ENCODE measurements at places on chromosomes 13 and 19. TPM values are rescaled to one million over a fixed set of nuclear protein-coding genes. Genes with fewer than 3 reads are reported as not detected.

DNA sequence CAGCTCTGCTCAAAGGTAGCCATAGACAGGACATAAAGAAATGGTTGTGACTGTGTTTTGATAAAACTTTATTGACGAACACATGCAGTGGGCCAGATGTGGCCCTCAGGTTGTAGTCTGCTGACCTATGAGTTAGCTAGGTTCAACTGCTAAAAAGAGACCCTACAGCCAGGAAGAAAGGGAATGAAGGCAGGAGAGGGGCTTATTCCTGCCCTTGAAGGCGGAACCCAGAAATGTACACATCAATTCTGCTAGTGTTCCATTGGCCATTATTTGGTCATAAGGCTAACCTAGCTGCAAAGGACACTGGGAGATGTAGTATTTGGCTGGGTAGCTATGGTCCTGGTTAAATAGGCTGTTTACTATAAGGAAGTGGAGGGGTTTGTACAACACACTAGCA lies 18.0 kb downstream of the APBA3 start:
- DNase-seq = no peak
- H3K4me3 ChIP-seq = no peak overlapping the region
- no peaks in the 10 kb centered on the region for H3K27me3 ChIP-seq
- H3K27ac ChIP-seq = no peak overlapping the region
- no peaks in the 10 kb centered on the region for H3K36me3 ChIP-seq
- H3K4me1 ChIP-seq = no peaks in the 10 kb centered on the region

DNA sequence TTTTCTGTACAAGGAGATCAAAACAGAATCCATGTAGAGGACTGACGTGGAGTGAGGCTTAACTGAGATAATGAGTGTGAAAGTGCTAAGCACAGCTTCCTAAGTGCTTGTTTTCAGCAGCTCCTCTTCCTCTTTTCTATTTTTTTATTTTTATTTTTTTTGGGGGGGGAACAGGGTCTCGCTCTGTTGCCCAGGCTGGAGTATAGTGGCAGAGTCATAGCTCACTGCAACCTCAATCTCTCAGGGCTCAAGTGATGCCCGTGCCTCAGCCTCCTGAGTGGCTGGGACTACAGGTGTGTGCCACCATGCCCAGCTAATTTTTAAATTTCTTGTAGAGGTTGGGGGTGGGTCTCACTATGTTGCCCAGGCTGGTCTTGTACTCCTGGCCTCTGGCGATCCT lies 5.6 kb upstream of the FOSB start:
- peaks cover 23% of the 10 kb centered on the region for H3K4me1 ChIP-seq
- no peak overlapping the region for H3K4me3 ChIP-seq
- H3K27ac ChIP-seq = no peak overlapping the region
- H3K36me3 ChIP-seq = no peaks in the 10 kb centered on the region
- no peaks in the 10 kb centered on the region for H3K27me3 ChIP-seq
- DNase-seq = peak; percentile 54

DNA sequence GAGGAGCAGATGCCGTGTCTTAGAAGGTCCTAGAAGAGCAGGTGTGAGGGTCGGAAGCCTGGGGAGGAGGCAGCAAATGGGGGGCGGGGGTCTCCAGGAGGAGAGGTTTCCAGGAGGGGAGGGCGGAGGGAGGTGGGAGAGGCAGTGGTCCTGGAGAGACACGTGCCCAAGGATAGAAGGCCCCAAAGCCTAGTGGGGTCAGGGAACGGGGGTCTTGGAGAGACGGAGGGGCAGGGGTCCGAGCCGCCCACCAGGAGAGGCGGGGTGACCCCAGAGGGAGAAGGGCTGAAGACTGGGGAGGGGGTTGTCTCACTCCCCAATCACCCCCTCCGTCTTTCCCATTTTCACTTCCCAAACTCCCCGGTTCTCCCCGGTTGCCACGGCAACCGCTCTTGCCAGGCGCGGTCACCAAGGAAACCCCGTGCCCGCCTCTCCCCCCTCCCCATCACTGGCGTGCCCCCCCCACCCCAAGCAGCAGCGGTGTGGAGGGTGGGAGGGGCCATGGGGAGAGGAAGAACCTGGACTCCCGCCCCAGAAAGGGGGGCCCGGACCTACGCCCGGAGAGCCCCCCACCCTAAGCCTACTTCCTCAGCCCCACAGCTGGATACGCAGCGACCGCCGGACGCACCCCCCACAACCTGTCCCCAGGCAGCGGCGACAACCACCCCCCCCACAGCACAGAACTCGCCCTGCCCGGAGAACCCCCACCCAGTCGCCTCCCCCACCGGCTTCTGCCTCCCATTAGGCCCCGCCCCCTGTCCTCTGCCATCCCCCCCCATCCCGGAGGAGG lies 988 bp downstream of the LRRC4B start:
- peaks cover 23% of the 10 kb centered on the region for H3K4me1 ChIP-seq
- H3K27ac ChIP-seq = no peak overlapping the region
- DNase-seq = peak; percentile 24
- H3K36me3 ChIP-seq = no peaks in the 10 kb centered on the region
- peaks cover 12% of the 10 kb centered on the region for H3K27me3 ChIP-seq

DNA sequence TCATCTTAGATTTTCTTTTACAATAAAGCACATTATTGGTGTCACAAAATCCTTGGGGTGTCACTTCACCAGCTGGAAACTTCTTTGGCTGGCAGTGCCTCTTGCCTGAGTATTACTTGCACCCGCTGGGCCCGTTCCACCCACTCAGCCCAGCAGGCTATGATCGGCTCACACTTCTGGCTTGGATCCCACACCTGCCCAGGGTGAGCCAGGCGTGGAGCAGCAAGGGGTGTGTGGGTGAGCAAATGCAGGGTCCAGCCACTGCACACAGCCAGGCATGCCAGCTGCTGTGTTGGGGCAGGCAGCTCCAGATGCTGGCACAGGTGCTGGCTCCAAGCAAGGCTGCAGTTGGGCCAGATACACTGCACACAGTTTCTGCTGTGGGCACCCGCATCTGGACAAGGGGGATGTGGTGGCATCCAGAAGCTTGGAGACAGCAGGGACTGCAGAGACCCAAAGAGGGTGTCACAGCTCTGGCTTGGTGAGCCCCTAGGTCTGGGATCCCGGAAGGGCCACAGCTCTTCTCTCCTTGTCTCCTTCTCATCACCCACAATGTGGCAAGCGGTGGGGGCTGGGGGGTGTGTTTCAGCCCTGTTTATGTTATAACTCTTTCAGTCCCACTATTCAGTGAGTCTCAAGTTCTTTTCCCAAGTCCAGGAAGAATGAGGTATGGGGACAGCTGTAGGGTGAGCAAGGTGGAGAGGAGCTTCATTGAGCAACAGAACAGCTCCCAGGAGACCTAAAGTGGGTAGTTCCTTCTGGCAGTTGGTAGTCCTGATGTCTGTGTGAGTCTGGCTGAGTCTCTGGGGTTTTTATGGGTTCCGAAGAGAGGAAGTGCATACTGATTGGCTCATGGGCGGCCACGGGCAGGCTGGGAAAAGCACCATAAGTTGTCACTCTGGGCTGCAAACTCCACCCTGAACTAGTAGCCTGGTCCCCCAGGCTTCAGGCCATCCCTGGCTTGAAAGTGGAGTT lies 25.3 kb upstream of the TBC1D4 start:
- no peak overlapping the region for H3K4me3 ChIP-seq
- no peak for DNase-seq
- no peaks in the 10 kb centered on the region for H3K36me3 ChIP-seq
- H3K27ac ChIP-seq = no peak overlapping the region

DNA sequence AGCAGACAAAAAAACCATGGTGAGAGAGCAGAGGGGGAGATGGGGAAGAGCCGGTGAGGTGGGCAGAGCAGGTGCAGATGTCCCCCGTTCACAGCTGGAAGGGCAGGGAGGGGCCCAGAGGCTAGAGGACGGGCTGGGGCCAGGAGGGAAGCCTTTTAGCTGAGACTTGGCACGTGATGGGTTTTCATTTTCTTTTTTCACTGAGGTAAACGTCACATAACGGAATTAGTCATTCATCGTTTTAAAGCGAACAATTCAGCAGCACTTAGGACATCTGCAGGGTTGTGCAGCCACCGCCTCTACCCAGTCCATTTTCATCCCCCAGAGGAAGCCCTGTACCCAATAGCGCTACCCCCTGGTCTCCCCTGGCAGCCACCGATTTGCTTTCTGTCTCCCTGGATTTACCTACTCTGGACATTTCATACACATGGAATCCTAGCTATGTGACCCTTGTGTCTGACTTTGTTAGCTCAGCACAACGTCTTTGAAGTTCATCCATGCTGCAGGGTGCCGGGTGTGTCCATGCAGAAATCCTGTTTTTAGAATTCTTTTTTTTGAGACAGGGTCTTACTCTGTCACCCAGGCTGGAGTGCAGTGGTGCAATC lies 16.0 kb upstream of the EMC10 start:
- H3K4me3 ChIP-seq = peak overlapping the region; percentile 29
- DNase-seq = peak; percentile 87
- H3K27ac ChIP-seq = peak overlapping the region; percentile 79
- no peaks in the 10 kb centered on the region for H3K36me3 ChIP-seq
- H3K27me3 ChIP-seq = no peaks in the 10 kb centered on the region
- peaks cover 26% of the 10 kb centered on the region for H3K4me1 ChIP-seq

DNA sequence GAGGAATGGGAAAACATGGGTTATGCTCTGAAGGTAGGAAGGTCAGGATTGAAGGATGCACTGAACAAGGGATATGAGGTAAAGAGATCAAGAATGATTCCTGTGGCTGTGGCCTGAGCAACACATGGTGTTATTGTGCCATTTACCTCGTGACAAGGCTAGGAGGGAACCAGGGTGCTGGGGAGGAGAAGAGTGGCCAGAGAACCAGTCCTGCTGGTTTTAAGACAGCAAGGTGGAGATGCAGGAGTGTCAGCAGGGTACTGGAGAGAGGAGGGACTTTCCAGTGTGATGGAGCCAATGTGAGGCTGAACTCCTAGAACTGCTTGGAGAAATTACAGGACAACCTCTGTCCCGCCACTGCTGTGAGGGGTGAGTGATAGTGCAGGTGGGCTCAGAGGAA lies 282.4 kb downstream of the MYO16 start:
- H3K36me3 ChIP-seq = no peaks in the 10 kb centered on the region
- no peaks in the 10 kb centered on the region for H3K27me3 ChIP-seq
- H3K27ac ChIP-seq = no peak overlapping the region
- H3K4me1 ChIP-seq = no peaks in the 10 kb centered on the region
- no peak overlapping the region for H3K4me3 ChIP-seq

- no peak overlapping the region for H3K27ac ChIP-seq
- no peak overlapping the region for H3K4me3 ChIP-seq
- no peaks in the 10 kb centered on the region for H3K36me3 ChIP-seq
- no peaks in the 10 kb centered on the region for H3K4me1 ChIP-seq
- no peak for DNase-seq
- no peaks in the 10 kb centered on the region for H3K27me3 ChIP-seq
These were observed 13.4 kb upstream of the RGCC start for GRCh38 chr13:41443969-41444368.

- H3K27me3 ChIP-seq = no peaks in the 10 kb centered on the region
- no peak overlapping the region for H3K27ac ChIP-seq
- DNase-seq = peak; percentile 89
- peaks cover 38% of the 10 kb centered on the region for H3K36me3 ChIP-seq
These were observed 6.0 kb upstream of the PRR19 start for GRCh38 chr19:42295831-42296525.

DNA sequence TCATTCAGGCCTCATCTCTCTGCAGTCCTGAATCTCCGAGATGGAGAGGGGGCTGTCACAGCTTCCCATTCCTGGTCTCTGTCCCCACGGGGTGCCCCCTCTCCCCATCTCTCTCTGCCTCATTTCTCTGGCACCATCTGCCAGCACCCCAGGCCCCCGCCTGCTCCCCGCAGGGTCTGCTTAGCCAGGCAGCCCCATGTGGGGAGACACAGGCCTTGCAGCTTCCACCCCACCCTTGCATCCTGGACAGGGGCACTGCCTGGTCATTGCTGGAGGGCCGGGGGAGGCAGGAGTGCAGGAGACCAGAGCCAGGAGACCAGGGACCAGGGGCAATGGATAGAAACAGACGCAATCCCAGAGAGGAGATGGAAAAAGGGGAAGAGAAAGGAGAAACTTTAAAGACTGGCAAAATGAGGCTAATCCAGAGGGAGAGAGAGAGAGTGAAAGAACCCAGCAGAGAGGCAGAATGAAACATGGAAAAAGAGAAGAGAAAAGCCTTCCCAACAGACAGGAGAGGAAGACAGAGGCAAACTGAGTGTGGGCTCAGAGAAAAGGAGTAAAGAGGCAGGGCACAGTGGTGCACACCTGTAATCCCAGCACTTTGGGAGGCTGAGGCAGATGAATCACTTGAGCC lies 8.8 kb upstream of the GIPR start:
- DNase-seq = no peak
- no peak overlapping the region for H3K27ac ChIP-seq
- H3K4me3 ChIP-seq = no peak overlapping the region

DNA sequence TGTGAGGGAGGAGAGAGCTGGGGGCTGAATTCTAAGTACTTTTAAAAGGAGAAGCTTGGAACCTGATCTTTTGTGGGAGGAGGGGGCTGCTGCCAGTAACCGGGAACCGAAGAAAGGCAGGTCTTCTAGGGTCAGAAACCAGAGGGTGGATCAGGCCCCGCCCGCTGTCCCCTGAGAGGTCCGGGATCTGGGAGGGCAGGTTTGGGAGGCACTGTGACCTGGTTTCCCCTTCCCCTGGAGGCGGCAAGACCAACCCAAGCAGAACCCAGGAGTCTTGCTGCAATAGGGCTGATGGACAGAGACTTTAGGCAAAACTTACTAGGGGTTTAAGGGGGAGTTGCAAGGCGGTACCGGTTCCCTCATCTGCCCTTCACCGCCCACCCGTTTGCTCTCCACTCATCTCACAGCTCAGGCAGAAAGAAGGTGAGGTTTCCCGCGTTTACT lies 707 bp upstream of the KLK8 start:
- DNase-seq = no peak
- H3K36me3 ChIP-seq = no peaks in the 10 kb centered on the region
- H3K27ac ChIP-seq = no peak overlapping the region
- H3K27me3 ChIP-seq = peaks cover 2% of the 10 kb centered on the region

DNA sequence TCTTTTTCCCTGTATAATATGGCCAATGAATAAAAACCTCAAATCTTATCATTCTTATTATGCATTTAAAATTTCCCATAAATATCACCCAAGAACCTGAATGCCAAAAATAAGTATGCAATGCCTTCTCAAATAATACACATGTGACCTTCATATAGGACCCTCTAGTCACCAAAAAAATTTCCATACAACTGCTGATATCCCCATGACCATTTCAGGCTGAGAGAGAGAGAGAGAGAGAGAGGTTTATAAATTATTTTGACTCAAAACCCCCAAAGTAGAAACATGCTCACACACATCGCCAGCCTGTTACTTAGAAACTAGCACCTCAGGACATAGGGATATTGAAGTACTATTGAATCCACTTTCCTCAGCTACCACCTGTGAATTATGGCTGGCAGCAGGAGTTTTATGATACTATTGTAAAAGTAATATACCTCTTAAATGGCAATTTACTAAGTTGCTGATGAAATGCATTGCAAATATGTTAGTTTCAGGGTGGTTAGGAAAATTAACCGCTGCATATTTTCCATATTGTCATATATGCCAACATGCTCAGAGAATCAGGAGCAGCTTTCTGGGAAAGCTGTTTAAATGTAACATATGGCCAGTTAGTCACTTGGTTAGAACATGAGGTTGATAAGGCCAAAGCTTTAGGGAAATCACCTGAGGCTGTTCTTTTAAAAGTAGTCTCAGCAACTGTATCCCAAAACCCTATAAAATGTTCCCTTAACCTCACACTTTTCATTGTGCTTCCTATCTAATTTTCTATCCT lies 230.8 kb downstream of the DCT start:
- no peaks in the 10 kb centered on the region for H3K4me1 ChIP-seq
- H3K27me3 ChIP-seq = no peaks in the 10 kb centered on the region
- no peaks in the 10 kb centered on the region for H3K36me3 ChIP-seq
- H3K4me3 ChIP-seq = no peak overlapping the region

GRCh38 chr19:55486971-55487923 lies 989 bp upstream of the SSC5D start:
- H3K36me3 ChIP-seq = no peaks in the 10 kb centered on the region
- H3K27me3 ChIP-seq = peaks cover 20% of the 10 kb centered on the region
- H3K27ac ChIP-seq = no peak overlapping the region
- DNase-seq = peak; percentile 41

The GGN gene
- not detected for polyA plus RNA-seq

The ZNF90 gene
- 9.7 TPM for polyA plus RNA-seq

The SYDE1 gene
- polyA plus RNA-seq = not detected

The PTPRS gene
- 6.5 TPM for polyA plus RNA-seq

The EFNB2 gene
- 0.04 TPM for polyA plus RNA-seq
